ENCODE measurements at places on chromosomes 12 and 14.

DNA sequence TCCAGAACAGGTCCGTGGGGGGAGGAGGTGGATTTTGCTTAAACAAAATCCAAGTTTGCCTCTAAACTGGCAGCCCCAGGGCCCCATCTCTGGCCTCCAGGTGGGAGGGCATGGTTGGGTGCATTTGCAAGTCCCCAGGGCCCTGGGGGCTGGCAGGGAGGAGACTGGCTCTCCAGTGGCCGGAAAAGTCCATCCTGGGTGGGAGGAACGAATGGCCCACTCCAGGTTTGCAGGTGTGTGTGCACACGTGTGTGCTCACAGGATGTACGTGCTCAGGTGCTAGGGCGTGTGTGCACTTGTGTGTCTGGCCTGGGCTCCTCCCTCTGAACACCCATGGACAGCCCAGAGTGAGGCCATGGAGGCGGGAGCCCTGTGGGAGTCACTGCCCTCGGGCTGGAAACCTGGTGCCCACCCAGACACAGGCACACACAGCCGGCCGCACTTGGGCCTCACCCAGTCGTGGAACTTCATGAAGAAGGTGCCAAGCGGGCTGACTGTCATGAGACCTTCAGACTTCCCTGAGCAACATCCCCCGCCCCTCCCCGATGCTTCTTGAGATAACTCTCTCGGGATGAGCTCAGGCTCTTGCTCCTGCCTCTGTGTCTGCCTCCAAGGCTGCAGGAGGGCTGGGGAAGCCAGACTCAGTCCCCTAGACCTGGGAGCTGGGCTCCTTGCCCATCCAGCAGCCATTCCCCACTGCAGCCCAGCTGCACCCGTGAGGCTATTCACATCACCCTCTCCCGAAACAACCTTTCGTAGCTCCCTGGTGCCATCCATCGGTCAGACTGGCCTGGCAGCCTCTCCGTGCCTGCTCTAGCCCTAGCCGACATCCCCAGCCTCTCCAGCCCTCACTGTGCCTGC is 9.4 kb downstream of the AHNAK2 start:
- no peak for DNase-seq

DNA sequence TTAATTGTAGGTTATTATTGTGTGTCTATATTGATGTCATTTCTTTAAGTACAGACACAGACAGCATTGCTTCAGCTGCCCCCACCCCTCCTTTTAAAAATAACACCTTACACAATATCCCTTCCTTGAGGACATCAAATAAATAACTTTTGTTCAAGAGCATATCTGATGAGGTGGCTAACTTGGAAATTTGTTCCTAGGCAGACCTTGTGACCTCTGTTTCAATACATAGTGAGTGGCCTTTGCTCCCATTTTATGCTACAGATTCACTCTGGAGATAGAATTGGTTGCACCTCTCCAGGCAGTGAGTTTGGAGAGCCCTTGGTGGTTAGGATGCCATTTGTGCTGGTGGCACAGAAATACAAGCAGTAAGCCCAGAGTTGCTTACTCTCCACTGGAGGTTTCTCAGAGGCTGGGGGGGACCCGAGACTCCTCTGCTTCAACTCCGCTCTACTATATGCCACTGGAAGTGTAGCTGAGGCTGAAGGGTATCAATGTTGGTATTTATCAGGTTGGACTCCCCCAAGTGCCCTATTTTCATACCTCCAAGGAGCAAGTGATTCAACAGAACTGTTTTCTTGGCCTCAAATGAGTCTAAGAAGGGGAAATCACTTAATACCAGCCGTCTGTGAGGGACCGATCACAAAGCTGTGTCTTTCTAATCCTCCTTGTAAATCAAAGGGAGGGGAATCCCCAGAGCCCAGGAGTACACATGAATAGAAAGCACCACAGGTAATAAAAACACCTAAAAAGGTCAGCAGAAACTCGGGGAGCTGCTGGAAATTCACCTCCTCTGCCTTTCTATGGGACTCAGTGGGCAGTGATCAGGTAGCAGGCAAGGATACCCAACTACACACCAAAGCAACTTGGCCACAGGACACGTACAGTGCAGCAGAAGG is 463.1 kb downstream of the RAD51B start:
- no peak for DNase-seq

DNA sequence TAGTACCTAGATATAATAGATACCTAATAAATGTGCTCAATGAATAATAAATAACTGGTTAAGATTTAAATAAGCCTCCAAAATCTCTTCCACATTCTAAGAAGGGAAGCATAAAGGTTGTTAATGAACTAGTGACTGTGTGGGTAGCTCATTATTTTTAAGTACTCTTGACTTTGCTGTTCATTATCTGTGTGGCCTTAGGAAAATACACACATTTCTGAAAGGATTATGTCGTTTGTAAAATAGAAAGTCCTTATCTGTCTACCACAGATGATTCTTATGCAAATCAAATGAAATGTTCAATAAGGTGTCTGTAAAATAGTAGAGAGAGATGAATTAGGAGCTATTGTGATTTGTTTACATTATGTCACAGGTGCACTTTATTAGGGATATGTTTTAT is 119.5 kb downstream of the LRRK2 start:
- DNase-seq, result no peak

DNA sequence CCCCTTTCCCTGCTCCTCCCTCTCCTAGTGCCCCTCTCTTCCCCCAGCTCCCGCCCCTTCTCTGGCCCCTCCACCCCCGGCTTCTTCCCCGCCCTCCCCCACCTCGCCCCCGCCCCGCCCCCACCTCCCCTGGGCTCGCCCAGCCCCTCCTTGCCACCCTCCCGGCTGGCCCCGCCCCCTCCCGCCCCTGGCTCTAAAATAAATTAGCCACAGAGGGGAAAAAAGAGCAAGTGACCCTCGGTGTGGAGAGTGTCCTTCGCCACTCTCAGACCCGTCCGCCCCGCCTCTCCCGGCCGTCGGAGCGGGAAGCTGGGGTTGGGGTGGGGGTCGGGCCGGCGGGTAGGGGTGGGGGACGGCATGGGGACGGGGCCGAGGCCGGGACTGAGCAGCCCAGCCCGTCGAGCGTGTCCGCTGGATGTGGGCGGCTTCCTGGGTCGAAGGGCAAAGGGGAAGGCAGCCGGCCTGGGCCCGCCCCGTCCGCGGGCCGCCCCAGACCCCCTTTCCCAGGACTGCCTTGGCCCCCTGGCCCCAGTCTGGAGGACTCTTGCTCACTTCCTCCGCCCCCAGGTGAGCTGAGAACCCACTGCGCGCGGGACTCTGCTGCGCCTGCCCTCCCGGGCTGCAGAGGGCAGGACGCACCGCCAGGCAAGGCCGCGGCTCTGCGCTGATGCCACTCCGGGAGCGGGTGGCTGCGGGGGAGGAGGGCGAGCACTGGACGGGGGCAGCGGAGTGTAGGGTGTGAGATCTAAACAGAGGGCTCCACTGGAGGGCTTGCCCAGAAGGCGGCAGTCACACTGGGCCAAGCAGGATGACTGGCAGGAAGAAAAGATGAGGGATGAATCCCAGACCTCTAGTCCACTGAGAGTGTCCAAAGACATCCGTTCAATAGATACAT is 570 bp upstream of the FIGNL2 start:
- DNase-seq, result no peak

- DNase-seq, result no peak
Measured at GRCh38 chr14:100902295-100903133, 1.0 kb downstream of the RTL1 start.

- DNase-seq, result no peak
Measured at GRCh38 chr12:6752167-6752920, 597 bp downstream of the MLF2 start.

DNA sequence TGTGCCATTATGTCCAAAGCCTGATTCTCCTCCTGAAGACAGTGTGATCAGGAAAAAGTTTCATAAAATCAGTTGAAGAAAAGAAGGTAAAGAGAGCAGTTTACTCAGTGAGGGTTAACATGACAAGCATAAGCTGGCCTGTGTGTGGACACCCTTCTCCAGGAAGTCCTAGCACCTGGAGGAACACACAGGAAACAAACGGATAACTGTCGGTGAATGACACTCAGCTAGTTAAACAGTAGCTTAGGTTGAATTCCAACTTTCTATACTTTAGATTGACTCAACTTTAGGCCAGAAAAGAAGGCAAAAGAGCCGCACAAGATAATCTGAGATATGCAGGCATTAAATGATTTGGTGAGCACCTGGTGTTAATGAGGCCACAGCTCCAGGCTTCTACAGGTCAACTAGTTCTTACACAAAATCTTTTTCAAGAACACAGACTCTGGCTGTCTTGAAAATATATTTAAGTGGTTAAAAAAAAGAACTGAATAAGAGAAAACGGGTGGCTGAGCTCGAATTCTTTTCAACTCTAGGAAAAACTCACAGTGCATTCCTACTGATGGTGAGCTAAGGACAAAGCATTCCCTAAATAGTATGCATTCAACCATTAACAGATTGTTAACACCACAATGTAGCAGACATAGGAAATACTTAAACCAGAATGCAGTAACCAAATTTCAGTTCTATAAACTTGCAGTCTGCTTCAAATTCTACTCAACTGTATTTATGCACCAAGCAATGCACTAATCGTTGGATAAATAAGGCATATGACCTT is 56.9 kb upstream of the TSPAN8 start:
- DNase-seq, result no peak

- DNase-seq, result no peak
Measured at GRCh38 chr12:100830003-100830795, 35.6 kb downstream of the ANO4 start.

- no peak for DNase-seq
Measured at GRCh38 chr12:30839643-30840220, 85.0 kb upstream of the CAPRIN2 start.

GRCh38 chr12:3604748-3605586 is 114.0 kb downstream of the PRMT8 start:
- DNase-seq, result no peak

DNA sequence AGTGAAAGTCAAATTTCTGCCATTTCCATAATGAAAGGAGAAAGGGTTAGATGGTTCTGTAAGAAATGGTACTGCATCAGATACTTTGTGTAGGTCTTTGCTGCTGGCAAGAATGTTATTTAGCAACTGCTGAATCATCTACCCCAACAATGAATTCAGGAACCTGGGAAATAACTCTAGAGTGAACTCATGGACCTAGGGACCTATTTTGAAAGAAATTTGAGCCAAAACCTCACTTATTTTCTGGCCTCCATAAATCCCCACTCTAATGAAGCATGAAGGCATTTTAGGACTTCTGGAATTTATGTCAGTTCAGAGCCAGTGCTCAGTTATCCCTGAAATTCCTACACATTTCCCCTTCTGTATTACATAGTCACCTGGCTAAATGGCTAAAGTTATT is 50.9 kb upstream of the CPNE8 start:
- no peak for DNase-seq

- DNase-seq, result no peak
Measured at GRCh38 chr14:65941091-65941490, 528.6 kb downstream of the FUT8 start.

DNA sequence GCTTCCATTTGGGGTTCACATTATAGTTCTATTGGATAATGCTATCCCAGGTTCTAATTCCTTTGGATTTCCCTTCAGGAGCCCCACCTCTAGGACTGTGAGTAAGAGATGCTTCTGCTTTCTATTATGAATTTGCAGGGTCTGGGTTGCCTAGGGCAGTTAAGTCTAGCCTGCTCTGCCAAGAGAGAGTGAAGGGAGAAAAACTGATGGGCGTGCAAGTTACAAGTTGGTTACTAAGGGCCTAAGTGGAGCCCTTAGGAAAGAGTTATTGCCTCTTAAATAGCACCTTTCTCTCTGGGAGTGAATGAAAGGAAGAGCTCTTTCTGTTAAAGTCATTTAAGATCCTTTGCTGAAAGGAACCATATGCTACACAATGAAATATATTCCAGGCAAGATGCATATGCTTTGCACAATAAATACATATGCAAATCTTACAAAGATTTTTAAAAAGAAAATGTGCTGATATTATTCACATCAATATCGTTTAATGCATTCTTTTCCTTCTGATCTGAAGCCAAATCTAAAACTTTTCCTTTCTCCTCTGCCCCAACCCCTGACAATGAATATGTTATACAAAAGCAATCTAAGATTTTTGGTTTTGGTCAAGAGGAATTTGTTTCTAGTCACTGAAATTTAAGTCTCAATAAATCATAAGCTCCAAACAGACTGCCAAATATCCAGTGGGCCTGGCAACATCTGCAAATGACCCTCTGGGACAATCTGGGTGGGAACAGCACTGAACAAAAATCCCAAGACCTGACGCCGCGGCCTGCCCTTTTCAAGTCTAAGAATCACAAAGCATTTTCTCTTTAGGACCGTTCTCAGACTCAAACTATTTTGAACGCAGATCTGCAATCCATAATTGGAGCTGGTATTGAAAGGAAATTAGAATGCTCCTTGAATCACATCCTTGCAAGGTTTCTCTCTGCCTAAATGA is 586.7 kb downstream of the ETNK1 start:
- DNase-seq, result no peak

DNA sequence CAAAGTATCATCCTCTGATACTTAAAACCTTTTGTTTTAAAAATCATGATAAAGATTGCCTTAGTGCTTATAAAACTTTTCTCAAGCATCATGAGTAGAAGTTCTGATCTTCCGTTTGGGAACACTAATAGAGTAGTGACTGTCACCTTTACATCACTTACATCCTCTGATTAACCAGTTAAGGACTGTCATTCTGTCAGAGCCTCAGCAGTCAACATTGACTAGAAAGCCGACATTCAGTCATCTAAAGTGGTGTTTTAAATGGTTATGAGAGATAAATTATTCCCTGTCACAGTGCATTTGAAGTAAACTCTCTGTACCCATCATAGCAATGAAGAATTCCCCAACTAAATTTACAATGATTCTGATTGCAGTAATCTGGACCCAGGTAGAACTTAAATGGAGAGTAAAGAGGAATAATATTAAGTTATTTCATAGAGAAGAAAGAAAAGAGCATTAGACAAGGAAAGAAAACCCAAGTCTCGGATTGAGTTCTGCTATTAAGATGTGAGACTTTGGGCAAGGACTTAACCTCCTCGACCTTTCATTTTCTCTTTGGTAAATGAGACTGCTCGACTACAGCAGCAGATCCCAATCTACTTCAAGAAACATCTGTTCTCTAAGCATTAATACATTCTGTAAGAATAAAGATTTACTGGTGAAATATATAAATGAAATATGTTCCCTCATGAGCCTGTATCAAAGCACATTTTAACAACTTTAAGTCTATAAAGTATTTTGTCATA is 563.9 kb upstream of the LMO3 start:
- no peak for DNase-seq

GRCh38 chr12:124036657-124037109 is 63.7 kb downstream of the ZNF664 start:
- no peak for DNase-seq

GRCh38 chr14:105427412-105427811 is 7.8 kb downstream of the MTA1 start:
- no peak for DNase-seq

- DNase-seq, result no peak
Measured at GRCh38 chr14:73124180-73124894, 12.0 kb upstream of the PSEN1 start.

GRCh38 chr14:24406416-24406815 is 7.6 kb downstream of the NYNRIN start:
- no peak for DNase-seq

- DNase-seq, result no peak
Measured at GRCh38 chr14:68607081-68607866, 185.6 kb downstream of the ZFP36L1 start.
